ENCODE measurements at places on chromosomes 13 and 19.

DNA sequence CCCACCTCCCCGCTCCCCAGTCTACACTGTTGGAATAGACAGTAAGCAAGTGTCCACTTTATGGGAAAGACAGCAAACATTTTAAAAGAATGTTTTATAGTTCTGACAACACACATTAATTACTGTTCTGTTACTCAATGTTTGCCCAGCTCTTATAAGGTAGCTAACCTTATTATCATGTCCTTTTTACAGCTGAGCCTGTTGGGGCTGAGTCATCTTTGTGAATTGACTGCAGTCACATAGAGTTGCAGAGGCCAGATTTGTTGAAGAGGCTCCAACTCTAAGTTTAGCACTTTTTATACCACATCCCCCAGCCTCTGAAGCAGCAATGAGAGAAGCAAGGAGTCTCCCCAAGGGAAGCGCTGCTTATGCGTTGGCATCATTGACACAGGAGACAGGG lies 76.2 kb downstream of the C13orf42 start:
- DNase-seq = peak; percentile 93

GRCh38 chr13:112105892-112106291 lies 38.9 kb downstream of the SOX1 start:
- no peak for DNase-seq

DNA sequence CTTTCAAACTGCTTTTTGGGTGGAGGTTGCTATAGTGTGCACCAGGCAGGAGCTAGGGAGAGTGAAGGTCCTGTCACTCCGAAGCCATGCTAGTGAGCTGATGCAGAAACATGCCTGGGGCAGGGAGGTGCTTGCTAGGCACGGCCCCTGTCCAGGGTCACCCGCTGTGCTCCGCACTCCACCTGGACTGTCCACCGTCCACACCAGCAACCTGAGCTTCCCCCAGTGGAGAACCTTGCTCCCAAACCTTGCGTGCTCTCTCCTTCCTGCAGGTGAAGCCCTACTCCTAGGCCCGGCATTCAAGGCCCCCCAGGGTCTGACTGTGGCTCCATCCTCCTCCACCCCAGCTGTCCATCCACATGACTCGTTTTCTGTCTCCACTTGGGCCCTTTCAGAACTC lies 12.3 kb downstream of the SLC15A1 start:
- no peak for DNase-seq

DNA sequence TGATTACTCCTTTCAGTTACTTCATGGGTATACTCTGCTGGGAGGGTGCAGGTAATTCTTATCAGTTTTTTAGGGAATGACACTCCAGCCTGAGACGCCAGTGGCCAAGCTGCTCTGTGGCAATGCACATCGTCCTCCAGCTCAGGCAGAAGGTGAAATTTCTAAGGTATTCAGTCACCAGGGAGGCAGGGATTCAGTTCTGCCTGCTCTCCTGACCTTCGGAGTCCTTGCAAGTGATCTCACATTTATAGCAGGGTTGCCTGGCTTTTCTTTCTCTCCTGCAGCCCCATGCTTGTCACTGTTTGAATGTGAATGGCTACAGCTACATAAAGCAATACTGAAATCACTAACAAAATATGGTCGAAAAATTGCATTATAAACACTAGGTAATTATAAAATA lies 1447.5 kb downstream of the EFNB2 start:
- DNase-seq = no peak

GRCh38 chr13:23778879-23779278 lies 110.3 kb downstream of the MIPEP start:
- no peak for DNase-seq

DNA sequence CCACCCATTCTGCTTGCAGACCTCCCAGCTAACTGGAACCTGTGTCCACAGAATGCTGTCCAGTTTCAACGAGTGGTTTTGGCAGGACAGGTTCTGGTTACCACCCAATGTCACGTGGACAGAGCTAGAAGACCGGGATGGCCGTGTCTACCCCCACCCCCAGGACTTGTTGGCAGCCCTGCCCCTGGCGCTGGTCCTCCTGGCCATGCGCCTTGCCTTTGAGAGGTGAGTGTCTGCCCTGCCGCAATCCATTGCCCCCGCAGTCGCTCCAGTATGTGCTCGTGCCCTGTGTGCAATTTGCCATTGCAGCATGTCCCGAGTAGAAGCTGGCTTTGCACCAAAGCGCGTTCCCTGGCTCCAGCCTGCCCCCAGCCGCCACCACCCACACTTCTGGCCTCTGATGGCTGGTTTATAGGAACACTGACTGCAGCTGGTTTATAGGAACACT lies 41.9 kb downstream of the CERS4 start:
- no peak for DNase-seq

DNA sequence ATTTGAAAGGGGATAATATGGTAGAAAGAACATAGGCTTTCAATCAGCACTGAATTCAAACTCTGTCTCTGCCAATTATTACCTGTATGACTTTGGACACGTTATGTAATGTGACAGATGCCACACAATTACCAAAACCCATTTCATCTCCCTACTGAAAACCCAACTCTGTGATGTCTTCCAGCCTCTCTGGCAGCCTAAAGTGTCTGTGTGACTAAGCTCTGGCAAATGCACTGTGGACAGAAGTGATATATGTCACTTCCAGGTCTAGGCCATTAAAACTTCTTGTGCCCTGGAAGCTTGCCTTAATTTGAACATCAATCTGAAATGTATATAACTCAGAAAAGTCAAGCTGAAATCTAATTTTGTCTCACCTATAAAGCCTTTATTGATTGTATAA lies 552.0 kb downstream of the RFC3 start:
- no peak for DNase-seq

GRCh38 chr19:7819337-7819736 lies 10.7 kb upstream of the EVI5L start:
- no peak for DNase-seq

DNA sequence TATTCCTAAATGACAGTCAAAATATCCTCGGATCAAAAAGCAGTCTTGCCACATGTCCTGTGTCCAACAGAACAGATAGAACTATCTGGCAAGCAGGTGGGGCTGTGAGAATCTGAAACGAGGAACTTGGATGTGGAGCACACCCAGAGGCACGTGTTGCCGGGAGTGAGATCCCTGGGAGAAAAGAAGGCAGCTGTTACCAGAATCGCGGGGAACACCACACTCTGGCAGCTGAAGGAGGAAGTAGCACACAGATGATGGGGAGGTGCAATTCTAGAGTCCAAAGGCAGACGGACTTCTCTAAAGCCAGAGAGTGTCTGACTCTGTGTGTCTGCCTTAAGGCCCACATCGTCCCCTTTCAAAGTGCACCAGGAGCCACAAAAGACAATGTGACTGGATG lies 22.3 kb downstream of the SLC7A1 start:
- peak; percentile 12 for DNase-seq

DNA sequence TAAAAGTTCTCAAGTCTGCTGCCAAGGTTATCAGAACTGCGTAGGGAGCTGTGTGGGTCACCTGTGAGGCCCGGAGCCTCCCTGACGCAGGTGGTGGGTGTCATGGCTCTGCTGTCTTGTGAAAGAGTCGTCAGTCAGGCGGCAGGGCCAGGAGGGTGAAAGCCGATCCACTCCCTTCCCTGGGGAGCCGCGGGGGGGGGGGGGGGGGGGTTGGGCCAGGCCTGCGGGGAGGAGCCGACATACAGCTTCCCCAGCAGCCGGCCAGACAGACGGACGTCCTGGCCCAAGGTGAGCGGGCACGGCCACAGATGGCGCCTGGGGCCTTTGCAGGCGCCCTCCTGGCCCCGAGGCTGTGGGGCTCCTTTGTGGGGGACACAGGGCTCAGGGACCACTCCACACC lies 12.4 kb downstream of the SBNO2 start:
- DNase-seq = no peak

- DNase-seq = no peak
Observed at GRCh38 chr19:38834590-38834989, 3.0 kb upstream of the ECH1 start.

DNA sequence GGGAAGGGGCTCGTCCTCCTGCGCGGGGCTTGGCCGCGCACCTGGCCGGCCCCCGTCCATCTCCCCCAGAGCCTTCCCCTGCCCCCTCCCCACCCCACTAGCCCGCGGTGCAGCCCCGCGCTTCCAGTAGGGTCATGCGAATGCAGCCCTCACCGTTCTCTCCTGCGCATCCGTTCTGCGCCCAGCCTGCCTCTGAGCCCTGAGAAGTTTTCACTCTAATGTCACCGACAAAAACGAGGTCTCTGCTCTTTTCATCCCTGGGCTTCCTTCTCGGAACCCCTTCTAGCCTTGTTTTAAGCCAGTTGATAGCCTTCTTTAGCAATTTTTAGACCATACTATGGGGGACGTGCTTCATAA lies 97.4 kb downstream of the ATP8A2 start:
- no peak for DNase-seq

GRCh38 chr13:32278426-32278825 lies 36.7 kb downstream of the ZAR1L start:
- DNase-seq = no peak

GRCh38 chr13:110373617-110374016 lies 66.5 kb downstream of the COL4A2 start:
- DNase-seq = no peak

GRCh38 chr19:48466561-48467325 lies 2.4 kb upstream of the CYTH2 start:
- DNase-seq = no peak

- no peak for DNase-seq
Observed at GRCh38 chr13:25190256-25190655, 18.2 kb upstream of the AMER2 start.

DNA sequence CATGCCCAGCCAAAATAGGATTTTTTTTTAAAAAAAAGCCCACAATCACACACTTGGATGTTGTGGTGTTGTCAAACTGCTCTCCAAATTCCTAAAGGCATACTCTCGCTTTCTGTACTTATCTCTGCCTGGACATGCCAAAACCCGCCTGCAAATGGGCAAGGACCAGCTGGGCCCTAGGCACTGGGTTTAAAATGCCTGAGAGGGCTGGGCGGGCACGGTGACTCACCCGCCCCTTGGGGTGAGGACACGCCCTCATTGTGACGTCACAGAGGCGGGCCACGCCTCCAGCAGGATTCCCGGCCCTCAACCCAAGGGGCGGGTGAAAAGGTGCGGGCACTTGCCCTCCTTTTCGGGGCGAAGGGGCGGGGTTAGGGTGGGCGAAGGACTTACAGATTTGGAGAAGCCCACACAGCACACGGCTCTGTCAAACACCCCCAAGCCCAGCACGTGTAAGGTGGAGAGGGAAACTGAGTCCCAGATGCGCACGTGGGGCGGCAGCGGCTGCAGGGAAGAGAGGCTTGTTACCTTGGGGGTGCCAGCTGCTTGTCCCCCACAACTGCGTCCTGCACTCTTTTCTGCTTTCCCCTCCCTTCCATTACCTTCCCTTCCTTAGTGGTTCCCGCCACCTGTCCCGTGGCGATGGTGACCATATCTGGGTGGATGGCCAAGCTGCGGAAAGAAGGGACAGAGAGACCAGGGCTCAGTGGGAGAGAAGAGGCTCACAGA lies 6.6 kb downstream of the EML2 start:
- peak; percentile 13 for DNase-seq

GRCh38 chr19:32082028-32082427 lies 263.4 kb upstream of the ZNF507 start:
- no peak for DNase-seq

GRCh38 chr19:34959021-34959420 lies 5.0 kb downstream of the ZNF792 start:
- DNase-seq = no peak

DNA sequence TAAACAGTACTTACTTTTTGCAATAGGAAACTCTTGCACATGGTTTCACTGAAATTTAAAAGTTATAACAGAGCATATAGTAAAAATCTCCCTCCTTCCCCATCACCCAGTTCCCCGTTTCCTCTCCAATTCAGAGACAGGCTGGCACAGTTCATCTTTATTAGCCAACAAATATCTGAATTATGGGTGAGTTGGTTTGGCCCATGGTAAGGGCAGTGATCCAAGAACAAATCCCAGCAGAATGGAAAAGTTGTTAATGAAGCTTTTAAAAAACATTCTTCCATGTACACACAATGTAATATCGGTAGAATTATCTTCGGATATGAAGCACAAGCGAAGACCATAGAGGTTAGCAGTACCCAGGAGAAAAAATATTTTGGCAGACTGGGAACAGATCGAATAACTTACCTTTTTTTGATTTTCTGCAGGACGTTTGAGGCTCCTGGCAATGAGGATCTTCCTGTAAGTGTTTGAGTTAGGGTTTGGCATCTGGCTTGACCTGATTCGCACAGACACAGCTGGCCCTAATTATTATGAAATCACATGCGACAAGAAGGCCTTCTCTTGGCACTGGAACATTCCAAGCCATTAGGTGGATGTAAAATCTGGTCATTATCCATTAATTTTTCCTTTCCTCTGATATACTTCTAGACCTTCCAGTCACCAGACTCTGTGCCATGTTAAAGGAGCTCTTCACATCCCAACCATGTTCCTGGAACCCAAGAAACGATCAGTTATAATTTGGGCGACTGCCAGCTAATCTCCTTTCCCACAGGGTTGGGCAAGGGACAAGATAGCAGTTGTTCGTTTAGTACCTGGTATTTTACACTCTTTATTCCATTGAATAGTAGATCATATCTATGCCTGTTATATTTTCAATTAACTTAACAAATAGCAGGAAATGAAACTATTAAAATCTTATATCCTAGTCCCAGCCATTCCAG lies 139.4 kb upstream of the TSC22D1 start:
- no peak for DNase-seq

- DNase-seq = no peak
Observed at GRCh38 chr19:8459520-8460270, 14.9 kb downstream of the HNRNPM start.

DNA sequence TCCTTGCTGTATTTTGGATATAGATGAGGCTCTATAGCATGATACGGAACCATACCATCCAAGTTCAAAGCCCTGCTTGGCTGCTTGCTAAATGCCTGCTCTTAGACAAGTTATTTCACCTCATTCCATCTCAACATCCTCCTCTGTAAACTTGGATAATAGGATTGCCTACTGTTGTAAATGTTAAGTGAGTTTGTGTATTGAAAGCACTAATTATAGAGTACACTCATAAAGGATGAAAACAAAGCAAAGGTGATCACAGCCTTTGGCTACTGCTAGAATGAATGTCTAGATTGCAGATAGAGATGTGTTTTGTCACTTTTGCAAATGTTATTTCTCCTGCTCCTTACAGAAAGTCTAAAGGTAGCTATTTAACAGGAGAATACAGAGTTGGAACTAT lies 34.3 kb upstream of the STARD13 start:
- no peak for DNase-seq

DNA sequence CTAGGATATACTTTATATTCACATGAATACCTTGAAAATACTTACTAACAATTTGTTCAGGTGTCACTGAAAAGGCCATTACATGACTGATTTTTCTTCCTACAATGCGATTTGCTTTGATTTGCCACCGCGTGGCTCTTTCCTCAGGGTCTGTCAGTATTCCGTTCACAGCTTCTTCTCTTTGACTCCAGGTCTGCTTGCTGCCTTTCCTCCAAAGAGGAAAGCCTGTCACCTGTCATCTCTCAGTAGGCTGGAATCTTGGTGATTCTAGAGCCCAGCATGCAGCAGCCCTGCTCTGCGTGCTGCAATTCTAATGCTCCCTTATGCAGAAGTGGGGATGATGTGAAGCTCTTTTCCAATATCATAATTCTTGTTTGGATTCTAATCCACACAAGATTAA lies 33.6 kb upstream of the SIAH3 start:
- DNase-seq = no peak

GRCh38 chr19:19531951-19532805 lies 3.5 kb downstream of the YJEFN3 start:
- DNase-seq = no peak
